Nucleus accumbens (tissue), 56 donors: ENCODE measurements at places on chromosomes 16 and 17.
A peak's percentile ranks its signal among the peaks of the same experiment; 100 is the strongest.

DNA sequence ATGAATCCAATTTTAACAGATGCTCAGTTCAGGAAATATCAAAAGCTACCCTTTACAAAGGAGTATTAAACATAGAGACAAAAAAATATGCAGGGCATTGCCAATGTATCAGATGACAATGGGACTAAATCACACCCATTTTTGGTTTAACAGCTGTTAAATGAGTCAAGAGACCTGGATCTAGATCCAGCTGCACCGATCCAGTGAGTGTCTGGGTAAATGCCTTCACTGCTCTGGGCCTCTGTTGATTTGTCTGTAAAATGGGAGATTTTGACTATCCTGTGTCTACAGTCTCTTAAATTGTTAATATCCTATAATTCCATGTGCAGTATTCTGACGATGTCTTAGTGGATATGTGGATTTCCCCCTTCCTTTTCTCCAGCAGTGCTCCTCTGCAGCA, 16.4 kb downstream of the KRT23 start:
- DNase-seq = no peak

GRCh38 chr17:34199932-34200534, 55.1 kb upstream of the CCL2 start:
- DNase-seq = peak; percentile 71

GRCh38 chr16:87628940-87629339, 26.6 kb downstream of the JPH3 start:
- DNase-seq = no peak

GRCh38 chr16:48507391-48507790, 102.6 kb downstream of the N4BP1 start:
- no peak for DNase-seq

DNA sequence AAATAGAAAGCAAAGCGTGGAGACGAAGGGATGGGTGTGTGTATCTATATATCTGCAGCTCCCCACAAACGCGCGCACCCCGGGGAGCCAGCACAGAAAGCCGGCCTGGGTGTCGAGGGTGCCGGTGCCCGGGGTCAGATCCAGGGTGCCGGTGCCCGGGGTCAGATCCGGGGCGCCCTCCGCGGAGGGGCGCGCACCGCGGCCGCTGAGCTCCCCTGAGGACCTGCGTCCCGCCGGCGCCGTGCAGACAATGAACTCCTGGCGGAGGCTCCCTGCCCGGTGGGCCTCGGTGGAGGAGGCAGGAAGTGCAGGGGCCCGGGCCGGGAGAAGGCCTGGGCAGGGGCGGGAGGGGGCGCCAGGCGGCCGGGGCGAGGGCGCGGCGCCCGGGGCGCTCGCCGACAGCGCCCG, 1.1 kb downstream of the ZNF423 start:
- no peak for DNase-seq

DNA sequence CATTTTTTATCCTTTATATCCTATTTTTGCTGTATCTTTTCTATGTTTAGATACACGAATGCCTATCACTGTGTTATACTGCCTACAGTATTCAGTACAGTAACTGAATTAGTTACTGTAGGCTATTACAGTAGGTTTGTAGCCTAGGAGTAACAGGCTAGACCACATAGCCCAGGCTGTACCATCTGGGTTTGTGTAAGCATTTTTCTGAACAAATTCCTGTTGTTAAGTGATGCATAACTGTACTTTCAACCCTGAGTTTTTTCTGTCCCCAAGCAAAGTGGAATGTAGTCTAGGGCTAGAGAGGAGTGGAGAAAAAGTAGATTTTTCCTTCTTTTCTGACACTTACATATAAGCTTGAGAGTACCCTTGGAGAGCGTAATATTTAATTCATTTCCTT, 282.1 kb downstream of the HS3ST3B1 start:
- DNase-seq = no peak

DNA sequence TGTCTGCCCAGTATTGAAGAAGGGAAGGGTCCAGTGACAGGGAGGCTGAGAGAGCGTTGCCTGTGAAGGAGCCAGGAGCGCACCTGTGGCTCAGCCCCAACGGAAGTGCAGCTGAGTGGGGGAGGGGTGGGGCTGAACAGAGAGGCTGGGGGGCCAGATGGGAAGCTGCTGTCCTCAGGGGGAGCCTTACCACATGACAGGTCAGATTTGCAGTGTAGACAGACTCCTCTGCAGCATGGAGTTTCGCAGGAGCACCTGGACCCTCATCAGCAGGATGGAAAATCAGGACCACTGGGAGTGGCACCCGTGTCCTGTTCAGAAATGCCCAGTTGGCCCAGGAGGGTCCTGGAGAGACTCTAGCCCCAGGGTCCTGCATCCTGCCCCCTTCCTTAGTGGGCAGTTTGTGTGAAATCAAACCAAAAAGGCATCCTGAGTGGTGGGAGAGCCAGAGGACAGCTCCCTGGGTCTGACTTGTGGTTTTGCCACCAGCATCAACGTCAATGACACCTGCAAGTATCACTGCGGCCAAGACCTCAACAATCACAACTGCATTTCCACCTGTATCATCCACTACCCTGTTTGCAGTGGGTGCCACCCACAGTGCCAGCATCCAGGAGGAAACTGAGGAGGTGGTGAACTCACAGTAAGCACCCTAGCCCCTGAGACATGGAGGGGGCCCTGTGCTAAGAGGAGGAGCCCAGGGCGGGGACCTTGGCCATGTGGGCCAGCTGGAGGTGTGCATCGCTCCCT, 7.8 kb downstream of the CD300A start:
- DNase-seq = no peak

GRCh38 chr16:87507351-87508069, 14.7 kb upstream of the ZCCHC14 start:
- DNase-seq = no peak

DNA sequence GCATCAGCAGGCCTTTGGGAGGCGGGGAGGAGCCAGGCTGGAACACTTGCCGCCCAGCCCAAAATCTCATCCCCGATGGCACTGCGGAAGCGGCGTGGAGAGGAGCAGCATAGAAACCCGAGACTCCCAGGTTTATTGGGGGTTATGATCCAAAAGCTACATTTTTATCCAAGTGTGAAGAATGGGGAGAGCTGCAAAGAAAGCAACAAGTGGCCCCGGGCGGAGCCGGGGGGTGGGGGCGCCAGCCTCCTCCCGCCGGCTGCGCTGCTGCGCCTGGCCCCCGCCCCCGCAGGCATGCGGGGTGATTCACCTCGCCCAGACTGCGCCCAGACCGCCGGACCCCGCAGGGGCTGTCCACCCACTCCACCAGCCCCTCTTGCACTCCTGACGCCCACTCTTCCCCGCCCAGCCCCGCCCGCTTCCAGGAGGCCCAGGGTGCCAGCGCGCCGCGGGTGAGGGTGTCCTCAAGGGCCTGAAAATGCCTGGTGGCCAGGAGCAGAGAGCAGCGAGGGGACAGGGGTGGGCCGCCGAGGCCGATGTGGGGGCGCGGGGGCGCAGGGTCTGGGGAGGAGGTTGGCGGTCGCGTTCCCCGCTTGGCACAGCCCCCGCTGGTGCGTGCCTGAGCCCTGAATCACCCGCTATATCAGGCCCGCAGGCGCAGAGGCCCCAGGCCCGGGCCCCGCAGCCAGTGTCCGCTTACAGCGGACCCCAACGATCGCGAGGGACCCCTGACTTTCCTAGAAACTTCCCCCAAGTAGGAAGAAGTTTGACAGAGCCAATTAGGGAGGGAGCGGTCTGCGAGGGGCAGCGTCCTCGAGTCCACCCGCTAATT, 1.3 kb downstream of the CAVIN1 start:
- DNase-seq = no peak

GRCh38 chr16:30491744-30492308, 19.3 kb downstream of the ITGAL start:
- DNase-seq = no peak

DNA sequence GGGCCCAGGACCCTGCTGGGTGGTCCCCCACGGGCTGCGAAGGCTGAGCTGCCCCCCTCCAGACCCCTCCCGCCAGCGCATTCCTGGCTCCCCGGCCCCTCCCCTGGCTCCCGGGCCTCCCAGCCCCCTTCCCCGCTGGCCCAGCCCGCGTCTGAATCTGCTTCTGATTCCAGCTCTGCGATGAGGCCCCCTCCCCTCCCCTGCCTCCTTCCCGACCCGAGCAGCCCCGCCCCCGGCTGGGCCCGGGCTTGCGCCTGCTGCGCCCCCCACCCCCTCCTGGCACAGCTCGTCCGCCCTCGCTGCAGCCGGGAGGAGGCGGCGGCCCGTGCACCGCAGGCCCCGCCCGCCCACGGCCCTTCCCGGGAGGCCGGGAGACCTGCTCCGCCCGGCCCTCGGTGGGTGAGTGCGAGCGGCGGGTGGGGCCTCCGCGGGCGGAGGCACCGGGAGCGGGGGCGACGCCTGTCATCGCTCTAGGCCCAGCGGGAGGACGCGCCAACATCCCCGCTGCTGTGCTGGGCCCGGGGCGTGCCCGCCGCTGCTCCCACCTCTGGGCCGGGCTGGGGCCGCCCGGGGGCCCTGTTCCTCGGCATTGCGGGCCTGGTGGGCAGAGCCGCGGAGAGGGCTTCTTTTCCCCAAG, at the start of gene NTN3:
NTN3 (plus strand) TSS at position 282 of the 637 bp plus-strand sequence. CDS start 405 bp downstream, outside the sequence.
- DNase-seq = no peak

GRCh38 chr17:9104370-9105041, 83.2 kb downstream of the NTN1 start:
- DNase-seq = no peak

DNA sequence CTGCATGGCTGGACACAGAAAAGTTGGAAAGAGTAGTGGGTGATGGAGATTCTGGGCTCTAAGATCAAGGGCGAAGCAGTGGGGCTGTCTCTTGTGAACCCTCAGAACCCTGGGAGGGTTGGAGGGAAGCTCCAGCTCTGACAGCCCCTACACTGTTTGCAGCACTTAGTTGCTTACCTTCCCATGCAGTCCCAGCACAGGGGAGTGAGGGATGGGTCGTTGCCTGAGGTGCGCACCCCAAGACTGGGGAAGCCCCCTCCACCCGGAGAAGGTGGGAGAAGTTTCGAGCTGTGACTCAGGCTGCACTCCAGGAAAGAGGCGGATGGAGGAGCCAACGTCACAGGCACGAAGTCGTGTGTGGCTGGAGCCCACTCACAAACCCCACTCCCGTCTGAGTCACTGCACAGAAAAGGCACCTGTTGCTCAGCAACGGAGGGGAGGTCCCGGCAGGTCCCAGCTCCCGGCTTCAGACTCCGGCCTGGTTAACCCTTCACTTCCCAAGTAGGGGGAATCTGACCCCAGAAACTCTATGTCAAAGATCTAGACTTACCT, 60.1 kb downstream of the AIPL1 start:
- peak; percentile 88 for DNase-seq

- DNase-seq = no peak
Observed at GRCh38 chr17:7459961-7460545, 15.2 kb downstream of the CHRNB1 start.

DNA sequence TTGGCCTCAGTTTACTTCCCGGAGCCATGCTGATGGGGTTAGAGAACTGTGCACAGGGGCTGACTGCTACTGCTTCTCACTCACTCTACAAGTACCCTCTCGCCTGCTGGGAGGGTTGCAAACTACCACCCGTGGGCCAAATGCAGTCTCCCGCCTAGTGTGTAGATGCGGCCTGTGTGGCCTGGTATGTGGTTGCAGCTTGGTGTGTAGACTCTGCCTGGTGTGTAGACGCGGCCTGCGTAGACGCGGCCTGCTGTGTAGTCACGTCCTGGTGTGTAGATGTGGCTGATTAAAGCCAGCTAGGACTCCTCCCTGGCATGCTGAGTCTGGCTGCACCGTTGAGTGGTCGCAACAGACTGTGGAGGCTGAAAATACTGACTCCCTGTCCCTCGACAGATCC, 7.3 kb downstream of the CANT1 start:
- DNase-seq = no peak

GRCh38 chr16:74309789-74310781, 13.5 kb downstream of the PSMD7 start:
- no peak for DNase-seq

- DNase-seq = no peak
Observed at GRCh38 chr17:64006361-64007088, 8.4 kb downstream of the PRR29 start.

DNA sequence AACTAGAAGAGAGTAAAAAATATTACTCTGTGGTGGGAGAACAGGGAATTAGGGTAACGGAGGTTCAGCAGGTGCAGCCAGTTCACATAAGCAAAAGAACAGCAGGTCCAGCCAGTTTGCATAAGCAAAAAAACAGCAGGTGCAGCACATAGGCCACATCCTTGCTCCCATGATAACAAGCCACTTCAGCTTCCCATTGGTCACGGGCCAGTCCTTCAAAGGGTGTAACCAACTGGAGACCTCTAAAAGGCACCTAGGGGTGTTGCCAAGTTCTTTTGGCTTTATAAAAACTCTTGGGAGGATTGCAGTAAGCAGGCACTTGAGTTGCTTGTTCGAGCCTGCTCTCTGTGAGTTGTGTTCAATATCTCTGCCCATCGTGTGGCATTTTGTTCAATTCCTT, 488.1 kb downstream of the XYLT1 start:
- DNase-seq = no peak
